Central memory CD4-positive, alpha-beta T cell (primary cell): ENCODE measurements at places on chromosomes 3 and 15.

DNA sequence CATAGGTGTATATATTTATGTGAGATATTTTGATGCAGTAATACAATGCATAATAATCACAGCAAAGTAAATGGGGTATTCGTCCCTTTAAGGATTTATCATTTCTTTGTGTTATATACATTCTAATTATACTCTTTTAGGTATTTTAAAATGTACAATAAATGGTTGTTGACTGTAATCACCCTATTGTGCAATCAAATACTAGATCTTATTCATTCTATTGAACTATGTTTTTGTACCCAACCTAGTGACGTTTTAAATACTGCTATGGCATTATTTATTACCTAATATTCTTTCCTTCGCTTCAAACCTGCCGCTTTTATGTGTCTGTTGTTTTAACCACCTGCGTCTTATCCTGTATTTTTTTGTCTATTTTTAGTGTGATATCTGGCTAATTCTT lies 132.4 kb downstream of the ADAMTSL3 start:
- no peak for DNase-seq

DNA sequence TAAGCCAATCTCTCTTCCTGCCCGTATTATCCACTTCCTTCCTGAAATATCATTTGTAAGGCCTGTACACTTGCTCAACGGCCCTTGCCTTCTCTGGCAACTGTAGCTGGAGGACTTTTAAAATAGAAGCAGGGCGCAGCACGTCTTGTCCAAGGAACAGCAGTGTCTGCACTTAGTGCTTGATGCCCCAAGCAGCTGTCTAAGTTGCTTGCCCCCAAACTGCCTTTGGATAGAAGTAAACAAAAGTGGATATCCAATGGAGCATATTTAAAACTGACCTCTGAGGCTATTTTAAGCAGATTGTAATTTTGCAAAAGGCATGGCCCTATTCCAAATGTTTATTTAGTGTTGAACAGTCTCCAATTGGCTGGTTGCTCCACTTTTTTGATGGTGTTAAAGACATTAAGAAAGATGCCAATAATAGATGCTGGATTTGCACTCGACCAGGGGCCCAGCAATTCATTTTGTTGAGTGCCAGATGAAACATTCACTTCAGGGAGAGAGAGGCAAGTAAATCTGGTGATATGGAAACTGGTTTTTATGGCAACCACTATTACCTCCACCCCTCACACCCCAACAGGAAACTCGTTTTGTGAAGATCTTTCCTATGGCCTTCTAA lies 526.8 kb upstream of the TBL1XR1 start:
- DNase-seq: no peak

DNA sequence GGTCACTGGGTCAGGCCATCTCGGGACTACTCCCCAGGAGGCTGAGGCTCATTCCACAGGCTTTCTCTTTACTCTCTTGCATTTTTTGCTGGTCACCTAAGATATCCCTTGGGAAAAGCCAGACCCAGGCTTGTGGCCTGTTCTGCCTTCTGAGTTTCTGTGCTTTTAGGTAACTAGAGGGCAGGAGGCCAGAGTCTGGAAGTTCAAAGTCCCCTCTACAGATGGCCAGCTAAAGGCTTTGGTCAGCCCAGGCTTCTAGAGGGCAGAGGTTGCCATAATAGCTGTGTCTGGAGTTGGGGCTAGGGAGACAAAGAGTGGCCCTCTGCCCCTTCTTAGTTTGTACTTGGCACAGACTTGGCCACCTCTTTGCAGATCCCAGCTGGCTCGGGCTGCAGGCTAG lies 8.4 kb upstream of the PARP6 start:
- no peak for DNase-seq

DNA sequence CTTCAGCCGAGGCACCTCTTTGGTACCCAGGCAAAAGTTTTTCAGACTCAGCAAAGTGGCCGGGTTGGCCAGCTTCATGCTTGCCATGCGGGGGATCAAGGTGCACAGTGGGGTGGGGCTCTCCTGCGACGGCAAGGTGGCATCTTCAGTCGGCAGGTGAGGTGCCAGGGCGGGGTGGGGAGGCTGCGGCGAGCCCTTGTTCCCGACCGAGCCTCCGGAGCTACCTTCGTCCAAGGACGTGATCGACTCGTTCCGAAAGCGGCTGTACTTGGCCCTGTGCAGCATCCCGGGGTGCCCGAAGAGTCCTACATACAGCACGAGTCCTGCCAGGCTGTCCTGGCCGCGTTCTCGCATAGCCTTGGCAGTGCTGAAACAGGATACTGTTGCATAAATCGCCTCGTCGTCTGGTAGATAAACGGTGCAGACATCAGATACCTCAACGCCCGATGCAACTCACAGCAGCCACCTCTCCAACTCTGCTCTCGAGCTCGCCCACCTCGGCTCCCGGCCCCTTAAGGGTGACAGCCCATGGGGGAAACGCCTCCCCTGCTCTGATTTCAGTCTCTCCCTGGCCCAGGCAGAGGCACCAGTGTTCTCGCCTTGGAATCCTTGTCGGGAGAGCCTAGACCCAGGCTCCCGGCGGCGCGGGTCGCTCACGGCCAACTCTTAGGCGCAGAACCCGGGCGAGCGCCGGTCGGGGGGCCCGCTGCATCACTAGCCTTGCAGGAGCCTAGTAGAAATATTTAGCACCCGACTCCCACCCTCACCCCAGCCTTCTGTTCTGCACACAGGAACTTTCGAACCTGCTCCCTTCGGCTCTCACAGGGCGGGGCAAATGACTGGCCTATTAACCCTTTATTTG lies 826 bp downstream of the SHC4 start:
- DNase-seq: no peak

DNA sequence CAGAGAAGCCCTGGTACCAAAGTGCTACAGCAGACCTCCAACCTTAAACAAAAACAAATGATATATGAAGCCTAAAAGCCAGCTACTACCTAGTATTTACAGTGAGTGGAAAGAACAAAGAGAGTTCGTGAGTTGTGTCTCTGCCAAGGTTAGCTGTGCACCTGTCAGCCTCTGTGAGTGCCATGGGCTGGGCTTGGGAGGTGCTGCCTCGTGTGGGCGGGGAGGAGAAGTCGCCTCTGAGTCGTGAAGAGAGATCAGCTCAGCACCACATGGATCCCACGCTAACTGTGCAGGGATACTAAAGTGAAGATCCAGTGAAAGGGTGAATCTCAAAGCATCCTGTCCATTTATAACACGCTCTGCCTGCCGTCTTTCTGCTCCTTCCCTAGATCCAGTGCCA lies 101.9 kb downstream of the CHDH start:
- DNase-seq: no peak

- DNase-seq: no peak
Measured at GRCh38 chr3:197196192-197196591, 102.2 kb downstream of the DLG1 start.

DNA sequence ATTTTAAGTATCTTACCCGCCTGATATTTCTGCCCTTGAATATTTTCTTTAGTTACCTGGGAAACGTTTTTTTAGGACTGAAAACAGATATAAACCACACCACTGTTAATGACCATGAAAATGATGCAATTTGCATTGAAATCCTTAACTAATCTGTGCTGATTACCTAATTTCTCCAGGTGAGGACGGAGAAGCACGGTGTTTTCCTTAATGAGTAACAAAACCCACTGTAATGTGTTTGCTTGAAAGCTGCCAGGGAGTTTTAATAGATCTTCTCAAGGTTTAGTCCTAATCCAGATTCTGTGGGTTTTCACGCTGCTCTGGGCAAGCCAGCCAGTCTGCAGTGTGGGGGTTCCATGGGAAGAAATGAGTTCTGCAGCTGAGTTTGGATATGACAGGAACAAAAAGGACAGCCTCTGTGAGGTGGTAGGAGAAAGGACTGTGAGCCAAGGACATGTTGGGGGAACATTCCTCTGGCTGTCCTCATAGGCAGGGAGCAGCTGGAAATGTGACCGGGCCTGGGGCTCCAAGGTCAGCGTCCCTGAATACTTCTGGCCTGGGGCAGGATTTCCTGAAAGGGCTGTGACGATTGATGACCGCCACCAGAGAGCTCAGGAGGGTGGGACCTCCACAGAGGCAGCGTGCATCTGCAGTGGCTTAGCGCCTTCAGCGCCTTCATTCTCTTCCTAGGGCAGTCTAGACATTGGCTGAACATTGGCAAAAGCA lies 18.6 kb downstream of the THSD4 start:
- DNase-seq: no peak

DNA sequence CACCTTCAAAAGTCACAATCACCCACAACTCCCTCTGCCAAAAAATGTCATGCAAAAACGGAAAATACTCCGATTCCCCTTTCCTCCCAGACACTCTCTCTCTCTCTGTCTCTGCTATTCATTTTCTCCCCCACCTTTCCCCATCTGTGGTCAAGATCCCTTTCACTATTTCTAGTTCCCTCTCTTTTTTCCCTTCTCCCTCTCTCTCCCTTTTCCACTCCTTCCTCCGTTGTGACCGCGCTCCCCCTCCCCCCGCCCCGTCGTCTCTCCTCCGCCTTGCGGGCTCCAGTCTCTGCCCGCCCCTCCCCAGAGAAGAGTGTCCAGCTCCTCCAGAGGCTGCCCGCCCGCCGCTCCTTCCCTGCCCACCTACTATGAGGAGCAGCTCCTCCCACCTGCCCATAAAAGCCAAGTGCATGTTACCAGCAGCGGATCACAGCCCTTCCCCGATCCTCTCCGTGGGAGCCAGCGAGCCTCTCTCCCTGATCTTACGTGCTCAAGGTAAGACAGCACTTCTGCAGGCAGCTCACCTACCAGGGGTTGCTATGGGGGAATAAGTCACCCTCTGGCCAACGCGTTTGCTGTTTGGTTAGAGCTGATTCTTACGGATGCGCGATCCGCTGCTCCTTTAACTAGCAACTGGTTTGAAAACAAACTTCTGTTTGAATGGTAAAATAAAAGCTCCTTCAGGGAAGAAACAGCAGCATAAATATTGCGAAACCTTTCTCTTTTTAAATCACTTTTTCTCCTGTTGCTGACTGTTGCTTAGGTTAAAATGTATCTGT lies at the start of gene COL8A1:
Gene COL8A1 (plus strand): TSS at position 428 of the 782 bp plus-strand sequence. CDS start 152,089 bp downstream, outside the sequence.
- DNase-seq: no peak

DNA sequence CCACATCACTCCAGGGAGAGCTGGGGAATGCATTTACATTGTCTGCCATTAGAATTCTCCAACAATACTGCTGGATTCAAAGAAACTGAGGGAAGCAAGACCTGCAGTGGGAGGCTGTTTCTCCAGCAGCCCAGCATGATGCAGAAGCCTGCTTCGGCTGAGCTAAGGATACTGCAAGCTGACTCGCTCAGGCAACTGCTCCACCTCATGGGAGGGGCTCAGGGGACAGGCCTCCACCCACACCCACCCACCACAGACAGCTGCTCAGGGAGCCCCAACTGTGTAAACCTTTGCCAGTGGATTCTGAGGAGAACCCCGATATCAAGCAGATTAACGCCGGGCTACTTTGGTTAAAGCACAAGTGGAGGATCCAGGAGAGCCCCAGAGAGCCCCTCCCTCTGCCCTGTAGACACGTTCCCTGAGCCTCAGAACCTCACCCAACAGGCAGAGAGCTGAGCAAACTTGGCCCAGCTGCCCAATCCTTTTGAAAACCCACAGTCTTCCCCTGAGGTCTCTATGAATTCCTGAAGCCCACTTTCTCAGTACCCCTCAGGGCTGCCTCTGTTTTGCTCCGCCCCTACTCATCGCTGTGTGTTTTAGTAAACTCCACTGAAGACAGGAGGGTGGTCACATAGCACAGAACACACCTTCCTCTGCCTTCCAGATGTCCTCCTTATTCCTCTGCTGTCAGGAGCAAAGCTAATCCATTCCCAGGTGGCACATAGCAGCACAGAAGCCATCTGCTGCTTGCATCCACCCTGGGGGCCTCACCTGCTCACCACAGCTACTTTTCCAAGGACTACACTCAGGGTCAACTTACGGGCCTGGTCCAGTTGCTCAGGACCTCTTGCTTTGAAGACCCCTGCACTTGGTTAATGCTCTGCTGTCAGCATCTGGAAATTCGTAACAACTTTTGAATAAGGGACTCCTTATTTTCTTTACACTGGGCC lies 269.0 kb downstream of the ABHD5 start:
- no peak for DNase-seq

GRCh38 chr3:156516284-156516683 lies 38.6 kb downstream of the SSR3 start:
- DNase-seq: no peak
